CD4-positive, CD25-positive, alpha-beta regulatory T cell (primary cell): ENCODE measurements at places on chromosomes 11 and 22.

DNA sequence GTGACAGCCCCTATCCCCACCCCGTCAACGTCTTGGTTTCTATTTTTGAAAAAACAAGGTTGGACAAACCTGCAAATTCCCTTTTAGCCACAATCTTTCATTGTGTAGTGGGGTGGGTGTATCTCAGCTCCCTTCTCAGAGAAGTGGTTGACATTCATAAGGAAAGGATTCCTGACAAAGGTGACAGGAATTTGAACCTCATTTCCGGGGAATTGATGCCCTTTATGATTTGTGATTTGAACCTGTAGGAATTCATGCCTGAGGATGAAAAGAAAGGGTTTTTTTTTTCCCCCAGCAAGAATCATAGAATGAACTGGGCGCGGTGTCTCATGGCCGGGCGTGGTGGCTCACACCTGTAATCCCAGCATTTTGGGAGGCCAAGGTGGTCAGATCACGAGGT is 14.5 kb downstream of the YPEL4 start:
- DNase-seq = no peak

DNA sequence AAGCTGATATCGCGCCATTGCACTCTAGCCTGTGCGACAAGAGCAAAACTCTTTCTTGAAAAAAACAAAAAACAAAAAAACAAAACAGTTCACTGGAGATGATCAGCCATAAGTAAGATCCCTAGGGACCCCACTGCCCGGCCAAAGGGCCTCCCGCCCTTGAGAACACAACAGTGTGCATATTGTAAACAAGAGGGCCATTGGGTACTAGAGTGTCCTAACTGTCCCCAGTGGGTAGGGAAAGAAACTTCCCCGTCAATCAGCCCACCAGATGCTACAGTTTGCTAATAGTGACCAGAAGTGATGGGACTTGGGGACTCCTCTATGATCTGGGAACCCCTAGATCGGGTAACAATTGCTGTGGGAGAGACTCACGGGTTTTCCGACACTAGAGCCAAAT is 3.7 kb upstream of the ACY3 start:
- DNase-seq = no peak

DNA sequence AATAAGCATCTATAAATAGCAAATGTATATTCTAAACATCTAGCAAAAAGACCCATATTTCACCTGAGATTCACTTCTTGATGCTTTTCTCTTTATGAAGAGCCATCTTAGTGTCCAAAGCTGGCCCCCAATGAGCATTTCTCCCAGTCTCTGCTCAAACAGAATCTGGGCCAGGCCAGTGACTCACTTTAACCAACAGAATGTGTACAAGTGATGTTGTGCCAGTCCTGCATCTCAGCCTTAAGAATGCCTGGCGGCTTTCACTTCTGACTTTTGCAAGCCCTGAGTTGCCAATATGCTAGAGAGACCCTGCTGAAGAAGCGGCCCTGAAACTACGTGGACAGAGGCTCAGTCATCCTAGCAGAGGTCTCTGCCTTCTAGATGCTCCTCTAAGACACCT is 6.9 kb upstream of the COPB1 start:
- DNase-seq = no peak

- DNase-seq = no peak
Measured at GRCh38 chr22:42389143-42389542, 43.1 kb downstream of the NFAM1 start.

DNA sequence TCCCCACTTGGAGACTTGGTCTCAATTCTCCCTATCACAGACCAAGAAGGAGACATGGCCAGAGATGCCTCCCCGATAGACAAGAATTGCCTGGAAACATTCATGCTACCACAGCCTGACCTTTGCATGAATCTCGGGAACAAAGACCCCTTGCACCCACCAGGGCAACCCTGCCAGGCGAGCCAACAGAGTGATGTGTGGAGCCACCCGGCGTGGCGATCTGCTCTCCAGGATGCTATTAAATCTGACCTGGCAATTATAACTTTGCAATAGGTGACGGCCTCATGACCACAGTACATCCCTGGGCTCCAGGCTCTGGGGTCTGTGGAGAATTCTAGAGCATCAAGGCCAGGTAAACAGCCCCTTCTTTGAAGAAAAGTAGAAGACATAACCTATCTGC is 31.1 kb upstream of the MN1 start:
- DNase-seq = no peak
